ENCODE measurements at places on chromosomes 6 and 20.
A peak's percentile ranks its signal among the peaks of the same experiment; 100 is the strongest.

GRCh38 chr6:69180361-69181067, 545.4 kb downstream of the ADGRB3 start:
- DNase-seq: no peak

GRCh38 chr6:143538374-143538773, 26.9 kb upstream of the FUCA2 start:
- DNase-seq: no peak

GRCh38 chr6:137995371-137995770, 111.8 kb downstream of the PERP start:
- DNase-seq: no peak

GRCh38 chr20:46564241-46564957, 13.9 kb upstream of the OCSTAMP start:
- DNase-seq: no peak

DNA sequence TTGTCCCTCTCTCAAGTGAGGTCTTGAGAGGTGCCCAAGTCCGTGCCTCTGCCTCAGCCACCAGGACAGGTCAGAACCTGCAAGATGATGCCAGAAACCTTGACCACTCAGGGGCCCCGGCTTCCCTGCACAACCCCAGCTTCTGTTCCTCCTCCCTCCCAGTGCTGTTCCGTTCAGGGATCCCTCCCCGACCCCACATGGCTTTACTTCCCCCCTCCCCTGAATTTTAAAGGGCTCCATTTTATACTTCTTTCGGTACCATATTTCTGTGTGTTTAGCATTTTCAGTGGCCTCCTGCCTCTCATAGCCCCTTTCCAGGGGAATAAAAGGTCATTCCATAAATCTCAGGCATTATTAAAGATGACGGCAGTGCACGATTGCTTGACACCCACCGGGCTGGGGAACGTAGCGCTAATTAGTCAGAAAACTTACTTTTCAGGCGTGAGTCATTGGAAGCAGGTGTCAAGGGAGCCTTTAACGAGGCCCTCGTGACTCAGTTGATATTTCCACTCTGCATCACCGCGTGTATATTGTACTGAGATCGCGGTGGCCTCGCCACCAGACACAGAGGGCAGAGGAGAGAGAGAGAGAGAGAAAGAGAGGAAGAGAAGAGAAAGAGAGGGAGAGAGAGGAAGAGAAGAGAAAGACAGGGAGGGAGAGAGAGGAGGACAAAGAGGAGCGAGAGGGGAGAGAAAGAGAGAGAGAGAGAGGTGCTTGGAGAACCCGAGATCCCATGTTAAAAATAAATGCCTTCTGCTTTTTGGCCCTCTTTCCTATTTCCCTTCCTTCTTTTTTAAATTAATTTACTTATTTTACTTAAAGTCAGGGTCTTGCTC, 21.3 kb downstream of the KCNG1 start:
- DNase-seq: no peak

DNA sequence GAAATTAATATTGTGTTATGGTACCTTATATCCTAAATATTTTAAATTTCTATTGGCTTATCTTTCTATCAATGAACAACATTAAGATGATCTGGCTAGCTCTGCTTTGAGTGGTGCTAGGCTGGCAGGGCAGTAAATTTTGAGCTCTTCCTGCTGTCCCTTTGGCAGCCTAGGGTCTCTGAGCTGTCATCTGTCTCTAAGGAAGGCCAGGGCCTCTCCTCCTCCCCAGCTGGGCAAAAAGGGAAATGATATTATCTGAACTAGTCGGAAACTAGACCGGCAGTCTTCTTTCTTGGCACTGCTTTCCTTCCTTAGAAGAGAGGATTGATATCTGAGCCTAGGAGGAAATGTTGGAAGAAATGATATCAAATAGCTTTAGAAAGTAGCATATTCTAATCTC, 176.7 kb upstream of the BTBD3 start:
- no peak for DNase-seq

DNA sequence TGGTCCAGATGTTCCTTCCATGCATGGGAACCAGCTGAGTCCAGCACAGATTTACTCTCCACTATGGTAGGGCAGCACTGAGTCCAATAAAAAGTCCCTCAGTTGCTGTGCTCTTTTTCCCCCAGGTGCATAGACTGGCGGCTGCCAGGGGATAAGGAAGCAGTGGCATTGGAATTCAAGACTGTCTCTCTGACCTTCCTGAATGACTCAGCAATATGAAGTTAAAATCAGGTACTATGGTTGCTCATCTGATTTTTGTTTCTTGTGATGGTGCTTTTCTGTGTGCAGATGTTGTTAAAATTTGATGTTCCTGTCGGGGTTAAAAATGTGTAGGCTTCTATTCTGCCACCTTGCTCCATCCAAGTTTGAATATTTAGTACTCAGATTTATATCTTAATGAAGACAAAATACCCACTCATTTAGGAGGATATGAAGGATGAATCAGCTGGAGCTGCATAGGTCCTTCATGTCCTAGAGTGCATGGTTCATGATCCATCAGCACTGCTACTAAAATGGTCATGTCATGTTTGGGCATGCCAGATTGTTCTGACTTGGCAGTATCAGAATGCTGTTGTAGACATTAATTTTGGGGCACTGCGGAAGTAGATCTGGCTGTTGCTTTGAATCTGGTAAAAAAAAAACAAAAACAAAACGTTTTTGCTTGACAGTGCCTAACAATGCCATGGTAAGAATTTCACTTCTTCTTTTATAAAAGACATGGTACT, 321.2 kb upstream of the MAP3K7 start:
- no peak for DNase-seq

- no peak for DNase-seq
These were observed 88.8 kb upstream of the PRND start for GRCh38 chr20:4632876-4633275.

DNA sequence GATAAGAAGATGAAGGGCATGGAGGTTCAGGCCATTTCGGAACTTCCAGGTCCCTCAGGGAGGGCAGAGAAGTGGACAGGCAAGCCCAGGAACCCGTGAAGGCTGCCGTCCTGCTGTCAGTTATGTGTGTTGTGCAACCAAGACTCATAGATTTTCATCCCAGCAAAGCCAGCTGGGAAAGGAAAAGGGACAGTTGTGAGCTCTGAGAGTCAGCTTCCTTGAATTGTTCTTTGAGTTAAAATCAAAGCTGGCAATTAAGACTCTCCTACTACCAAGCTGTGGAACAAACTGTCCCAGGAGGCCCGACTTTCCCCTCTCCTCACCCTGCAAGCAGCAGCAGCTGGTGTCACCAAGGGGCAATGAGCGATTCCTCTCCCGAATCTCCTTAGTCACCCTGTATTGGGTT, 46.3 kb upstream of the IYD start:
- DNase-seq: no peak

DNA sequence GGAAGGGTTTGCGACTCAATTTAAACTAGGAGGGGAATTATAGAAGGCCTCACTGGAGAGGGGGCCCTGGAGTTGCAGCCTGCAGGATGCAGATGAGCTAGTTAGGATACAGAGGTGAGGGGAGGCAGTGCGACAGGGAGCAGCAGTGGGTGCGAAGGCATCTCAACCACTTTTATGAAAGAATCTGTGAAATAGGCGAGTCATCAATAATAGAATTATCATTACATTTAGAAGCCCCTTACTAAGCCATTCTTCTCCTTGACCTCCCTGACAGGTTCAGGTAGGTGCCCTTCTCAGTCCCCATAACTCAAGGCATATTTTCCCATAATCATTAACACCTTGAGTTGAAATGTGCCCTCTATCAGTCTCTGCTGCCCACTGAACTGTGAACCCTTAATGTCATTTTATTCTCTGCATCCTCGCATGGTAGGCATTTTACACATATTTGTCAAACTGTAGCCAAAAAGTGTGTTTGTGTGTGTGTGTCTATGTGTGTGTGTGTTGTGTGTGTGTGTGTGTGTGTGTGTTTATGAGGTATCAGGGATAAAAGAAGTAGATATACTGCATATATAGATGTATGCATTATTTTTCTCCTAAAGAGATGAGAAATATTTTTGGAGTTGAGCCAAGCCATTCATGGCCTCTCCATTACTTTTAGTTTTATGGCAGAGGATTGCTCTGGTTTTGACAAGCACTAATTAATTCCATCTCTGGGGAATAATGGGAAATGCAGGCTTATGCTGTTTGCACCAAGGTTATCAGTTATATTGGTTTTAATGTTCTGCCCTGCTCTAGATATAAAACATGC, 898.8 kb downstream of the KIF16B start:
- DNase-seq: no peak

- no peak for DNase-seq
These were observed 126.5 kb downstream of the GJA10 start for GRCh38 chr6:90020746-90021145.

GRCh38 chr6:140183881-140184280, 809.4 kb upstream of the CITED2 start:
- DNase-seq: no peak

DNA sequence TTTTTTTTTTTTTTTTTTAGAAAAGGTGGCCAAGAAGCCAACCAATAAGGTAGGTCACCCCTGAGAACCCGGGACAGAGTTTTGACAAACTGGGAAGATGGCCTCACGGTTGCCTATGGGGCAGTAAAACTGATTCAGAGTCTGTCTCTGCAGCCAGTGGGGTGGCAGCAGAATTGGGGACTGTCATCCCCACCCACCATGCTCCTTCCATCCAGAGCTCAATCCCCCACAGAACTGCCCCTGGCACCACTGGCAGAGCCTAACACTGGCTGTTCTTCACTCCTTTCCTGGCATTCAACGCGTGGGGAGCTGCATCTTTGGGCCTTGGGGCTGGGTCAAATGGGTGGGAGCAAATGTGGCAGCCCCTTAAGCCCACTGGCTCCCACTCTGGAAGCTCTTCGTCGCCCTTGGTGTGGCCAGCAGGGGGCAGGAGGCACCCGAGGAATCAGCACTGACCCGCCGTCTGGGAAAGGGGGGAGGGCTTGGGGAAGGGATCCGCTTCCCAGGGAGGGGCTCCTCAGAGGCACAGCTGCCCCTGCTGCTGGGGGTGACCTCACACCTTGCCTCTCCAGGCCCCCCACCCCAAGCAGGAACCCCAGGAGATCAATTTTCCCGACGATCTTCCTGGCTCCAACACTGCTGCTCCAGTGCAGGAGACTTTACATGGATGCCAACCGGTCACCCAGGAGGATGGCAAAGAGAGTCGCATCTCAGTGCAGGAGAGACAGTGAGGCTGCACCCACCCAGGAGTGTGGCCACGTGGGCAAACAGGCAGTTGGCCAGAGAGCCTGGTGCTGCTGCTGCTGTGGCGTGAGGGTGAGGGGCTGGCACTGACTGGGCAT, 10.4 kb downstream of the CD40 start:
- peak; percentile 32 for DNase-seq

GRCh38 chr20:56843817-56844216, 214.7 kb downstream of the TFAP2C start:
- no peak for DNase-seq

- DNase-seq: no peak
These were observed 256.4 kb downstream of the TMEM242 start for GRCh38 chr6:157066781-157067491.

- DNase-seq: no peak
These were observed 149.5 kb downstream of the BFSP1 start for GRCh38 chr20:17381724-17382123.

GRCh38 chr6:680251-680650, 12.7 kb downstream of the EXOC2 start:
- DNase-seq: no peak

DNA sequence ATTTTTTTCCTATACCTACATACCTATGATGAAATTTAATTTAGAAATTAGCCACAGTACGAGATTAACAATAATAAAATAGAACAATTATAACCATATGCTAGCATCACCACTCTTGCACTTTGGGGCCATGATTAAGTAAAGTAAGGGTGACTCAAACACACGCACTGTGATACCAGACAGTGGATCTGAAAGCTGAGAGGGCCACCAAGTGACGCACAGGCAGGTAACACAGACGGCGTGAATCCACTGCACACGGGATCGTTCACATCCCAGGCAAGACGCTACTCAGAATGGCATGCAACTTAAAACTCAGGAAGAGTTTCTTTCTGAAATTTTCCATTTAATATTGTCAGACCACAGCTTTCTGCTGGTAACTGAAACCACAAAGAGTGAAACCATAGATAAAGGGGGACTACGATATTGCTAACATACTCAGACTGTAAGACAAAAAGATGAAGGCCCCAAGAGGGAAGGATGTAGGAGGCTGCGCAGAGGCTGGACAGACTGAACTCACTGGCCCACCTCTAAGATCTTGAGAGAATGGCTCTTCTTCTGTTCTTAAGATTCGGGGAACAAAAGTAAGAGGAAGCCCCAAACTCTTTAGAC, 17.9 kb downstream of the RRBP1 start:
- DNase-seq: no peak

- DNase-seq: no peak
These were observed 110.0 kb downstream of the TSHZ2 start for GRCh38 chr20:53081916-53082863.

DNA sequence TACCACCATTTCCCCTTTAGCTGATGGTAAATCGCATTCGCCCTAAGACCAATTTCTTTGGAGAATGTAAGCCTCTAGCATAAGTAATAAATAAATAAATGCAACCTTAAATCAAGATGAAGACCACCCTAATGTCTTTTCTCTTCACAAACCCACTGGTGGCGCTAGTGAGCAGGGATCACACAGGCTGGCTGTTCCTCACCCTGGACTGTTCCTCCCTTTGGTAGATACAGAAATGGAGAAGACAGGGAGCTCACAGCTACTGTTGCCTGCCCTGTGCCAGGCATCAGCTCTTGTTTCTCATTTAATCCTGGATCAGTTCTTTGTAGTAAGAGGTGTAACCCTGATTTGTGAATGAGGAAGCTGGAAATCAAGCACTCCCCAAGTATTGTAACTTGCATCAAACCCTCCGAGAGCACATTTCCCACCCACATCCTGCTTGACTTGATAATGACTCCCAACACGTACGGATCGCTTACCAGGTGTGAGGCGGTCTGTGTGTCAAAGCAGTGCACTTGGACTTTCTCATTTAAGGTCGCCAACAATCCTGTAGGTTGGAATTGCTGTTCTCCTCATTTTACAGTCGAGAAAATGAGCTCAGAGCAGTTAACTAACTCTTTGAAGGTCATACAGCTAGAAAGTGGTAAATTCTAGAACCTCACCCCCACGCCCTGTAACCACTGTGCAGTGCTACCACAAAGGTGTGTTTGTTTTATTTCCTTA, 236.1 kb downstream of the TSHZ2 start:
- DNase-seq: no peak

GRCh38 chr20:52049001-52049731, 142.4 kb downstream of the ZFP64 start:
- no peak for DNase-seq

DNA sequence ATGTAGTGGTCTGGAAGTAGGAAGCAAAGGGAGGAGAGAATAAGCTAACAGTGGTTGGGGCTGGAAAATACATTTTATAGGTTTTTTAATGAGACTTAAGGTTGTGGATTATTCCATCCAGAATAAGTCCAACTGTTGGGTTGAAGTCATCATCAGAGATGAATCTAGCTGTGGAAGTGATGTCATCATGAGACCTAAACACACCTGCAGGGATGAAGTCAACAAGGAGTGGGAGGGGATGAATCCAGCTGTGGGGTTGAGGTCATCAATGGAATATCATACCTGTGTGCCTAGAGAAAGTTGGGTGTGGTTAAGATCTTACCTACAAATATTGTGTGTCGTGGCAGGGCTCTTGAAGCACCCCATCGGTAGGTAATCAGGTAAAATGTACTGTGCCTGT, 730.7 kb downstream of the RFPL4B start:
- DNase-seq: no peak
